ENCODE measurements at places on chromosomes 11 and 22.

DNA sequence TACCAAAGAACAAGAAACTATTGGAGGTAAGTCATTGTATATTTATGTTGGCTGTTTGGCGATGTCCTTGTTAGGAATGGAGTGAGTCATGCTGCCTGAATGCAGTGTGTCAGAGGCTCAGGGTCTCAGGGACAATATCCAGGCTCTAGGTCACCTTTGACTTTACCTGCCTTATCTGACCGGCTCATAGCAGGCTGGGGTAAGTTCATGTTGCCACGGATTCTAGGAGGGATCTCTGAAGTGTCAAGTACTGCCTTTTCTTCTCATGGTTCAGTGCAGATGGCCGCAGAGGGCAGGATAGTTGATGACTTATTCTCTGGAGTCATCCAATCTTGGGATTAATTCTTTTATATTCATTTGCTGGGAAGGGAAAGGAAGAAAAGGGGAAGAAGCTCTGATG is 53.2 kb downstream of the SPON1 start:
- peak; percentile 80 for DNase-seq

- peak; percentile 64 for DNase-seq
These were observed 14.2 kb downstream of the PEX26 start for GRCh38 chr22:18091916-18092526.

- no peak for DNase-seq
These were observed 8.3 kb downstream of the CLCF1 start for GRCh38 chr11:67364783-67365722.

GRCh38 chr11:10743354-10744000 is 7.6 kb upstream of the CTR9 start:
- DNase-seq: no peak

DNA sequence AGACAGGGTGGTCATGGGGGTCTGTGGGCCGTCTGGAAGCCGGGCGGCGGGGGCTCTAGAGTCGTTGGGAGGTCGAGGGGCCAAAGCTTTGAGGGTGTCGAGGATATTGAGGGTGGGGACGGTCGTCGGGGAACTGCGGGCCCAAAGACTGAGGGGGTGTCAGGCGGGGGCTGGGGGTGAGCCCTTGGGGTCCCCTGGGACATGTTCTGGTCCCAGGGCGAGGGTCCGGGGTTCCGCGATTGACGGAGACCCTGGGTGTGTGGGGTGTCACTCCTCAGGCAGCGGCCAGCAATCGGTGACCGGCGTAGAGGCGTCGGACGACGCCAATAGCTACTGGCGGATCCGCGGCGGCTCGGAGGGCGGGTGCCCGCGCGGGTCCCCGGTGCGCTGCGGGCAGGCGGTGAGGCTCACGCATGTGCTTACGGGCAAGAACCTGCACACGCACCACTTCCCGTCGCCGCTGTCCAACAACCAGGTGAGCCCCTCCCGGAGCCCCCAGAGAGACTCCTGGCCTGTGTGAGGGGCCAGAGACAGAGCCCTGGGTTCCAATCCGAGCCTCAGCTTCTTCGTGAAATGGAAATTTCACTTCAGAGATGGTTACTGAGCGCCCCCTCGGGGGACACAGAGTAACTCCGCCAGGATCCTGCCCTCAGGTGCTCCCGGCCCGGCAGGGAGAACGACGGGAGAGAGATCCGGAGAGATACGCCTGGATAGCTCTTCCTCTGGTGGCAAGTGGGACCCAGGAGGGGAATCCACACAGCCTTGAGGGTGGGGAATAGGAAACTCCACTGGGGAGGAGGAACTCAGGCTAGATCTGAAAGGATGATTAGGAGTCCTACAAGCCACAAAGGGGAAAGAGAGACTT is 714 bp downstream of the SDF2L1 start:
- no peak for DNase-seq

GRCh38 chr11:129291546-129291945 is 84.1 kb upstream of the BARX2 start:
- no peak for DNase-seq

GRCh38 chr11:34988294-34989255 is 72.2 kb downstream of the PDHX start:
- DNase-seq: peak; percentile 24

- no peak for DNase-seq
These were observed 22.0 kb upstream of the WNT11 start for GRCh38 chr11:76228071-76228874.

- DNase-seq: peak; percentile 96
These were observed 177.7 kb downstream of the NAV2 start for GRCh38 chr11:19890308-19890707.

- DNase-seq: no peak
These were observed 446 bp downstream of the VSTM5 start for GRCh38 chr11:93849751-93850593.

DNA sequence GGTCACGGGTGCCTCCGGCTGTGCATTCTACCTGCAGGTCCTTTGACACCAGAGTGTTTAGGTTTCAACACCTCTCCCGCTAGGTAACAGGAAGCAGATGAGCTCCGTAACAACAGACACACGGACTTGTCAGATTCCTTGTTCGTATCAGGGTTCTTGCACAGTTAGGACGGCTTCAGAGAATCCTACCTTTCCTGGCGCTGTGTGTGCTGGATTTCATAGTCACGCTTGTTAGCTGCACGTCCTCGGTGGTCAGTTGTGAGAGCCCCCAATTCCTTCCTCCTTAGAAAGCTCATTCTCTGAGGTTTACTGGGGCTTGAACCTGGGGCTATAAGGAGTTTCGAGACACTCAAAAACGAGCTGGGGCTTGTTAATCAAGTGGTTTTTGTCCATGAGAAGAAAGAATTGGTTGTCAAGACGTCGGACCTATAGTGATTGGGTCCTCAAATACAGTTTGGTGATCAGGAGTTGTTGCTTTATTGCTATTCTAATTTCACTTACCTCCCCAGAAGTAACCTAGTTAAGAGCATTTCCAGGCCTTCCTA is 664 bp downstream of the DDB2 start:
- peak; percentile 42 for DNase-seq

DNA sequence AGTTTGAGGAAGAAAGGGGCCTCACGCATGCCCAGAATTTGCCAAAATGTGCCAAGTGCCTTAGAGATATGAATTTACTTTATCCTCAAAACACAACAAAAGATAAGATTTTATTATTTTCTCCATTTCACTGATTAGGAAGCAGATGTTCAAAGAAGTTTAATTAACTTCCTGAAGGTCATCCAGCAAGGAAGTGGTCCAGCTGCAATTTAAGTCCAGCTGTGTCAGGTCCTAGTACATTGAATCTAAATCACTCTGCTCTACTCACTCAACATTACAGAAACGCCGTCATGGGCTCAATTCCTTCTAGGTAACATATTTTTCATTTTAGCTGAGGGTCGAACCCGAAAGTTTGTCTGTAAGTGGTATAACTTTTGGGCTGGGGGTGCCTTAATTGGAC is 115.4 kb downstream of the CCDC34 start:
- no peak for DNase-seq

- DNase-seq: no peak
These were observed 18.1 kb upstream of the HSPA8 start for GRCh38 chr11:123080015-123080414.

DNA sequence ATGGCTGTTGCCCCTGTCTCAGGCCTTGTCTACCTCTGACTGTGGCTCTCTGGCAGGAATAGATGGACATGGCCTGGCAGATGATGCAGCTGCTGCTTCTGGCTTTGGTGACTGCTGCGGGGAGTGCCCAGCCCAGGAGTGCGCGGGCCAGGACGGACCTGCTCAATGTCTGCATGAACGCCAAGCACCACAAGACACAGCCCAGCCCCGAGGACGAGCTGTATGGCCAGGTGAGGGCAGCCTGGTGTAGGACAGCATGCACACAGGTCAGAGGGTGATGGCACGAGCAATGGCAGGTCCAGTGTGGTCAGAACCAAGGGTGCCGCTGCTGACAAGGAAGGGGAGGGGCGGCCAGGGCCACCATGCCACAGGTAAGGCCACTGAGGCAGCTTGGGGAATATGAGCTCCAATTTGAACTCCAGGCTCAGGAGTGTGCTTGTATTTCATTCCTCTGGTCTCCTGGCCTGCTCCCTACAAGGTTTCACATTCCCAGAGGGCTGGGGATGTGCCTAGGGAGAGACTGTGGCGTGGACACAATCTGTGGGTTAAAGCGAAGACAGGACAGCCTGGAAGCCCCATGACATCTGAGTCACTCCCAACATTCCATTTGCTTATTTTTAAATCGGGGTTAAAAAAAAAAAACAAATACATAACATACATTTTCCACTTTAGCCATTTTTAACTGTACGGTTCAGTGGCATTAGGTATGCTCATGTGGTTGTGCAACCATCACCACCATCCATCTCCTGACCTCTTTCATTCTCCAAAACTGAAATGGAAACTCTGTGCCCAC is 562 bp downstream of the FOLR3 start:
- DNase-seq: no peak

DNA sequence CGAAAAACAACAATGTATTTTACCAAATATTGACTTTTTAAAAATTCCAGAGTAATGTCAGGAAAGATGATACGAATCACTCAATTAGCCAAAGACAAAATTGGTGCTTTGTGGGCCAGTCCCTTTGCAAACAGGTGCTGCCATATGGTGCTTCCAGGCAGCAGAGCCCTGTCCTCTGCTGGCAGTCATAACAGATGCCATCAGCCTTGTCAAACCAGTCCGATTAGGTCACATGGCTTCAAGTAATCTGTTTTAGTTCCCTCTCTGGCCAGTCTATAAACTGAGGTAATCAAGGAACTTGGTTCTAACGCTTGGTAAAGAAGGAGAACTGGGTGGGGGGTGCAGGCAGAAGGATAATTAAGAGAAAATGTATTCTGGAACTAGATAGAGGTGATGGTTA is 49.1 kb upstream of the CAPRIN1 start:
- no peak for DNase-seq

DNA sequence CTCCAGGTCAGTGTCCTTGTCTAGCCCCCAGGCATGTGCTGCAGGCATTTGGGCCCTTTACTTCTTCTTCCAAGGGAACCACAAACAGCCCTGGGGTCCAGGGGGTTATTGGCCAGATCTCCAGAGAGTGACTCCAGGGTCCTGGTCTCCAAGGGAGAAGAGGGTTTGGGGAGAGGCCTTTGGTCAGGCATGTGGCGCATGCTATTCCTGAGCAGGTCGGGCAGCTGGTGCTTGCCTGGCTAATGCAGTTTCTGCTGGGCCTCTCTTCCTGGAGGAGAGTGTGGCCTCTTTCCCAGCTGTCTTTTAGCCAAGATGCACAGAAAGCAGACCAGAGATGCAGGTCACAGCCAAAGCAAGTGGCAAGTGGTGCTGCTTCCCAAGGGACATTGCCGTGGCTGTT is 3.8 kb upstream of the RFPL2 start:
- DNase-seq: no peak

DNA sequence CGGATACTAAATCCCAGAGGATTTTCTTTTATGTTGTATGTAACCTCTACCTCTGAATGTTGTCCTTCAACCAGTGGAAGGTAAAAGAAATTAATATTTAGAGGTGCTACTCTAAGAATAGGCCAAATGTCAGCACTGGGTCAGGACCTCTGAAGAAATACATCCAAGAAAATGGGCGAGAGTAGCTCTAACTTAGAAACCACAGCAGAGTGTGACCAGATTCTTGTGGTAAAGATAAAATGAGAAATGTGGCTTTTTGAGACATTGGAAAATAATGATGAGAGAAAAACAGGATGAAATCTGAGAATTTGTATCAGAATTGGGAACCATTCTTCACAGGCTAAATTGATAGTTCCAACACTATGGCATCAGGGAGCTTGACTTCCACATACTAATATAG is 63.5 kb downstream of the CSTPP1 start:
- no peak for DNase-seq

DNA sequence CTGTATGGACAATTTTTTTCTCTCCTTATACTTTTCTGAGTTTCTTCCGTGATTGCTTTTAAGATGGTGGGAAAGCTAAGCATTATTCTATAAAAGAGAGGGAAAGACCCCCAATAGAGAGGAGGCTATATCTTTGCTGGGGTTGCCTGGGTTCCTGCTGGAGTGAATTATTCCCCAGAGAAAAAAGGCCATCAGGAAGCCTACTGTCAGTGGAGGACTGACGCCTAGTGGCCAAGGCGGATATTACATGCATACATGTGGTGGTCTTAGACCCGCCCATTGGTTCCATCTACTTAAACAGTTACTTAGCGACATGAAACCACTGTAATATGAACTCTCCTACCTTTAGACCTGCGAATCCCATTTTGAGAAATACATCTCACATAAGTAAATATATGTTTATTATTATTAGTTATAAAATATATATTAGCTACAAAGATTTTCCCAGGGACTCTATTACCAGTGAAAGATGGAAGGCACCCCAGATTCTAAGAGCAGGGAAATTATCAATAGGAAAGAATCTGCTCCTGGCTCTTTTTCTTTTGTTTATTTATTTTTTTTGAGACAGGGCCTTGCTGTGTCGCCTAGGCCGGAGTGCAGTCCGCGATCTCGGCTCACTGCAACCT is 15.7 kb upstream of the PGA3 start:
- DNase-seq: peak; percentile 63

DNA sequence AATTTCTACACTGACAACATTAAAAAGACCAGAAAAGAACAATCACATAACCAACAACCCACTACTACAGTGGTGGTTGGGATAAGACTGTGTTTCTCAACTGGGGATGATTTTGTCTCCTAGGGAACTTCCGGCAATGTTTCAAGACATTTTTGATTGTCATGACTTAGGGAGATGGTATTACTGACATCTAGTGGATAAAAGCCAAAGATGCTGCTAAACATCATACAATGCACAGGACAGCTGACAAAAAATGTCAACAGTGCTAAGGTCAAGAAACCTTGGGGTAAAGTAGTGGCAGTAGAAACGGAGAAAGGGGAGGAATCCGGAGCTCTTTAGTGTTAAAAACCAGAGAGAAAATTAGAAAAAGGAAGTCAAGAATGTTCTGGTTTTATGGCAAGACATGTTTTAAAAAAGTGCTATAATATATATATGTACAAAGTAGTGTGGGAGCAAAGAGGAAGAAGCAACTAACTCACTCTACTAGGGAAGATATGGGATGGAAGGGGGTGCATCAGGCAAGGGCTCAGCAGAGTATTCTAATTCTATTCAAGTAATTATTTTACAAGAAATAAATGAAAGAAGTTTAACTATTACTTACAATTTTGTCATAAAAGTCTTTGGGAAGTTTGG is 37.2 kb downstream of the CKAP5 start:
- DNase-seq: peak; percentile 34

GRCh38 chr22:20080776-20081654 is 974 bp downstream of the DGCR8 start:
- DNase-seq: peak; percentile 30

- DNase-seq: no peak
These were observed 238.4 kb downstream of the TBC1D22A start for GRCh38 chr22:47000888-47001287.

Measured in A172 (cell line).